ENCODE measurements at places on chromosomes 7 and 10.

DNA sequence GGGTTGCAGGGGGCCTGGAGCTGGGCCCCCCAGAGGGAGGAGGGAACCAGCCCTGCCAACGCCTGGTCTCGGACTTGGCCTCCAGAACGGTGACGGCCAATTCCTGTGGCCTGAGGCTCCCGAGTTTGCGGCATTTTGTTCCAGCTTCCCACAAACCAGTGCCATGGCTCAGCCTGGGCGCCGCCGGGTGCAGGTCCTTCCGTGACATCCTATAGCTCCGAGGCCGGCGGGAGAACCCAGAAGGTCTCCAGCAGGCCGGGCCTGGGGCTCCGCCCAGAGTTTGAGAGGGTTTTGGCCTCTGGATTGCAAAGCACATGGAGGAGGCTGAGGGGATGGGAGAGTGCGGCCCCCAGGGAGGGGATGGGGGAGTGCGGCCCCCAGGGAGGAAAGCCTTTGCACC, 92.6 kb downstream of the UNCX start:
- no peak for DNase-seq

DNA sequence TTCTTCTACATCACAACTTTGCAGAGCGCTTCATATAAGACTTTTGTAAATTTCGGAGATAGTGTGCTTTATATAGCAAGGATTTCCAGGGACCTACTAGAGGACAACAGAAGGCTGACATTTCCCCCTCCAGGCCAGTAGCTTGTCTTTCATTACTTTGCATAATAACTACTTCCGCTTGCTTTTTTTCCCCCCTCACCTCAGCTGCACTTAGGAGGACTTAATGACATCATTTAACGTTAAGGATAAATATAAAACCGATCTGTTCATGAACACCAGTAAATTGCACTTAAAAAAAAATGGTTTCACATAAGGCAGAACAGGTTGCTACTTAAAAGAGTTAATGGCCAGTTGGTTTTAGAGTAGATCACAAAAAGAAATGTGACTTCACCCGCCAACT, 172.3 kb downstream of the AUTS2 start:
- no peak for DNase-seq

DNA sequence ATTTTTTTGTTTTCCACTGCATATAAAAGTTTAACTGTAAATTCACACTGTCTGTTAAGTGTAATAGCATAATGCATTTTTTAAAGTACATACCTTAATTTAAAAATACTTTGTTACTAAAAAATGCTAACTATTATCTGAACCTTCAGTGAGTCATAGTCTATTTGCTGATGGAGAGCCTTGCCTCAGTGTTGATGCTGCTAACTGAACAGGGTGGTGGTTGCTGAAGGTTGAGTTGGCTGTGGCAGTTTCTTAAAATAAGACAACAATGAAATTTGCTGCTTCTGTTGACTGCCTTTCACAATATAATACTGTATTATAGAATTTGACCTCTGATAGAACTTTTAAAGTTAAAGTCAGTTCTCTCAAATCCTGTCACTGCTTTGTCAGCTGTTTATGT, 72.3 kb upstream of the GATAD1 start:
- DNase-seq = no peak

DNA sequence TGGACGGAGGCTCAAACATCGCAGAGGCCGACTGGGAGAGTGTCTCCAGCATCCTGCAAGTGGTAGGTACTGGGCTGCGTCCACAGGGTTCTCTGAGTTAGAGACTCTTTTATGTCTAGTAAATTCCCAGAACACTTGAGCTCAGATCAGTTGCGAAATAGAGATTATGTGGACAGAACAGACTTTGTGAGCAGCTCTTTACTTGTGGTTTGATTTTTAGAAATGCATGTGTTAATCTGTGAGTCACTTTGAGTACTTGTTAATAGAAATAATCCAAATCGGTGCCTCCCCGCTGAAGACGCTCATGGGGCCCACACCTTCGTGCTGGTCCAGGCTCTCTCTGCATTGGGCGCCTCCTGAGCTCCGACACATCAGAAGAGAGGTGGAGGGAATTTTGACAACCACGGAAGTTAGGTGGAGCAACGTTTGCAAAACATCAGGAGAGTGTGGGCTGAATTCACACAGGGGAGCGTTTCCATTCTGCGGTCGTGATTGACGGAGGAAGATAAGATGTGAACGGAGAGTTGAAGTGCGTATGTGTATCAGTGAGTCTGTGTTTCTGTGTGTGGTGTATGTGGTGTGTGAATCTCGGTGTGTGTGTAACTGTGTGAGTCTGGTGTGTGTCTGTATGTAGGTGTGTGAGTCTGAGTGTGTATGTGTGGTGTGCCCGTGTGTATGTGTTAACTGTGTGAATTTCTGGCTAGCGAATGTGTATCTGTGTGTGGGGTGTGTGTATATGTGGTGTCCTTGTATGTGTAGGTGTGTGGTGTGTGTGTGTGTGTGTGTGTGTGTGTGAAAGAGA, 32.1 kb downstream of the PFKP start:
- DNase-seq = peak; percentile 60

- no peak for DNase-seq
Observed at GRCh38 chr7:53473371-53473770, 437.9 kb downstream of the POM121L12 start.

- DNase-seq = no peak
Observed at GRCh38 chr7:70975754-70976153, 156.2 kb upstream of the GALNT17 start.

DNA sequence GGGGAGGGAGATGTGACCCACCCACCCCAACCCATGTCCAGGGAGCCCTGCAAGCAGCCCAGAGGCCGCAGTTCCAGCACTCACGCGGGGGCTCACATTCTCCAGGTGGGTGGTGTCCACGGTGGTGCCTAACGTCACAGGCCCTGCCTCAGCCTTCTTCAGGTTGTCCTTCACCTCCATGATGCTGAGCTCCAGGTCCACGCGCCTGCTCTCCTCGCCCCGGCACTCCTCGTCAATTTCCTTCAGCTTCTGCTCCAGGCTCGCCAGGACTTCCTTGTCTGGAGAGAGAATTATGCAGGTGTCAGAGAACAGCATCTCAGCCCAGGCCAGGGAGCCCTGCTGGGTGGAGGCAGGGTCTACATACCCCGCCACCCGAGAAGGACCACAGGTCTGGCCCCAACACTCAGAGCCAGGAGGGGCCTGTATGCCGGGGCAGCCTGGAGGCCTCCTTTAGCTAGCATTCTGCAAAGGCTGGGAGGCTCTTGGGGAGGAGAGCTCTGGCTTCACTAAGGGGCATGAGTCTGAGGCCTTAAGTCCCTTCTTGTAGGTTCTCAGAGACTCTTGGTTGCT, 58.2 kb downstream of the VWA2 start:
- DNase-seq = no peak

DNA sequence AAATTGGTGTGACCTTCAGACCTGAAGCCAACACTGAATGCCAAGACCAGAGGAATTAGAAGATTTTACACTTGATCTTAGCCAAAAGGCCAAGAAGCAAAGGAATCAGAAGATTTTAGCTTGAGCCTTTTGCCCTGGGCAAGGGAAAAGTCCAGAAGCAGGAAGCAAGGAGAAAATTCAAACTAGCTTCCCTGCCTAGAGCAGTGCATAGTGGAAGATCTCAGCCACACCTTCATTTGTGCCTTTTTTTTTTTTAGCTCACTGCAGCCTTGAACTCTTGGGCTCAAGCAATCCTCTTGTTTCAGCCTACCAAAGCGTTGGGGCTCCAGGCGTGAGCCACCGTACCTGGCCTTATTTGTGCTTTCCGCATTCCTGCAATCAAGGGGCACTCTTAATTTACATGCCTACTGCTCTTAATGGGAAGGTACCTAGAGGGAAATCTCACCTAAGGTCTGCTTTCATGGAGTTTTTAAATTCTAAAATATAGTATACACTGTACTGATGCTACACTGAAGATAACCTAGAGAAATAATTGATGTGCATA, 8.3 kb upstream of the PIP4K2A start:
- DNase-seq = no peak

DNA sequence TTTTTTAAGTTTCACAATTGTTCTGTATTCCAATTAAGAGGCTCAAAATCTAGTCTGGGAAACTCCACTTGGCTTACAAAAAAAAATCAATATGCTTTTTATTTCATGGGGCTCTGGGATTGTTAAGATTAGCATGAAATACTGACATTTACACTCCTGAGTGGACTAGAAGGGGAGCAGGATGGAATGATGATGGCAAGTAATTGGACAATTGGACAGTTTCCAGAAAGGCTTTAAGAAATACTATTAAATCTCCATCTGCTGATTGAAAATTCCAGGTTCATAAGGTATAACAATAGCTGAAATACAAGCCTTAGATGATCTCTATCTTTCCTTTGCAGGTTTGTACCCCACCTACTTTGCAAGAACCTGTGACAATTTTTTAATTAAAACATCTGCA, 184.4 kb downstream of the LRRTM3 start:
- DNase-seq = no peak

GRCh38 chr7:55515569-55516279, 56.6 kb downstream of the VOPP1 start:
- DNase-seq = no peak

DNA sequence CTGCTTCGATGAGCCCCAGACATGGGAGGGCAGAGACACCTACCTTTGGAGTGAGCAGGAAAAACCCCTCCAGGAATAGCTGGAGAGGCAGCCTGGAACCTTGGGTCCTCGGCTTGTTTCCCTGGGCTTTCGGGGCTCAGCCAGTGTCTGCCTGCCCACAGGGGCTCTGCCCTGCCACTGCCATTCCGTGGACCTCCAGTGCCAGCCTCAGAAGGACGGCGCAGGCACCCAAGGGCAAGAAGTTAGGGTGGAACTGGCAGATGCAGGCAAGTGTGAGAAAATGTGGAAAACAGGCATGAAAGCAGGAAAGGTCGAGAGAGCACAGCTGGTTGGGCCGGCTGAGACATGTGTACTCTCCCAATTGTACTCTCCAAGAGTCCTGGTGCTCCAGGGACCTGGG, 281.5 kb downstream of the GRID1 start:
- DNase-seq = no peak

DNA sequence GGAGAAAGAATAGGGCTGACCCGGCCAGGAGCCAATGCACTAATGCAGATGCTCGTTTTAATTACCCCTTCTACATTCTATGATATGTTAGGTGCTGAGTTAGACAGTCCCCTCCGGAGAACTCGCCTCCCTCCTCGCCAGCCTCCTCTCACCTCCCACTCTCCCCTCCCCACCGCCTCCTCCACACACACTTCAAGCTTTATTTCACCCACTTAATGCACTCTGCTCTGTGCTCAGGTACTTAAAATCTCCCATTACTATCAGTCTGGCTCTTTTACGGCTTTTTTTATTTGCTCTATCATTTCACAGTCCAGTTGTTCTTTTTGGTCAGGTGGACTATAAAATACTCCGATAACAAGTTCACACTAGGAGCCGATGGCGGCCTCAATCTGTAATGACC, 231.6 kb downstream of the TEX36 start:
- DNase-seq = no peak

DNA sequence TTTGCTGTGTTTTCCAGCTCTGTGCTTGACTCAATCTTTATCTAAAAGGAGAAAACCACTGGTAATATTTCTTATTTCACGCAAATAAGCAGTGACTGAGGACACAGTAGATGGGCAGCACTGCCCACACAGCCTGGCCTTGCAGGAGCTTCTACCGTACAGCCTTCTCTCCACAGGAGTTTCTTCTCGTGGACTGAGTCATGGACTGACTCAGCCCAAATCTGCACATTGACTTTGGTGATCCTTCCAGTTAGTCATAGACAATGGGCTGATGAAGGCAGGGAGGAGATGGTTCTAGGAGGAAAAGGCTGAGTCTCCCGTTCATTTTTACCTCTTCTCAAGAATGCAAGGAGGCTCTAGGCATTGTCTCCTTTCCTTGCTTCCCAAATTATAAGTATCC, 200.7 kb downstream of the RAPGEF5 start:
- no peak for DNase-seq

- DNase-seq = no peak
Observed at GRCh38 chr7:11243739-11244138, 270.1 kb downstream of the PHF14 start.

GRCh38 chr7:100053215-100053614, 3.6 kb downstream of the ZSCAN21 start:
- no peak for DNase-seq

DNA sequence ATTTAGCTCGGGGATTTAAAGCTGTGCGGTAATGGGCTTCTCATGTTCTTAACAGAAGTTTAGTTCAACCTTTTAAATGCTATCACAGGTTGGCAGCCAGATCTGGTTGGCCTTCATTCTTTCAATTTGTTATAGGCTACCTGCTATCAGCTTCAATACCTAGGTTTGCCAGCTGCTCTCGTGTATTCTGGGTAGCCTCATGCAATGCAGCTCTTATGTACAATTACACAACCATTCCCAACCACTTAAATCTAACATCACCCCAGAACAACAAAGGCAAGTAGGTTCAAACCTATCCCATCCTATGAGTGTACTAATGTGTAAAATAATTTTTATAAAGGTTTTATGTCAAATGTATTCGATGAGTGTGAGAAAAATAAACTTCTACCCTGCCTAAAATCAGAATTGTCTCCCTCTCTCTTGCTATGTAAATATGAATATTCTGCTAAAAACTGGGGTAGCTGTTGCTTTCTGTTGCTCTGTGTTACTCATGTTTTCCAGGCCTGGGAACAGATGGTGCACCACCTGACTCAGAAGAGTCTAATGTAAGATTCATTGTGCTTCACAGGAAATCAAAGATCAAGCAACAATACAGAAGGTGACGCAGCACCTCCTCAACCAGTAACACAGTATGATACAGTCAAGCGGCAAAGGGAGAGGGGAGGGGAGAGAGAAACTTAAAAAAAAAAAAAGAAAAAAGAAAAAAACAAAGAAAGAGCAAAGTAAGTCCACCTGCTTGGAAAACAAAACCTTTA, 188.6 kb downstream of the ETV1 start:
- DNase-seq = no peak

DNA sequence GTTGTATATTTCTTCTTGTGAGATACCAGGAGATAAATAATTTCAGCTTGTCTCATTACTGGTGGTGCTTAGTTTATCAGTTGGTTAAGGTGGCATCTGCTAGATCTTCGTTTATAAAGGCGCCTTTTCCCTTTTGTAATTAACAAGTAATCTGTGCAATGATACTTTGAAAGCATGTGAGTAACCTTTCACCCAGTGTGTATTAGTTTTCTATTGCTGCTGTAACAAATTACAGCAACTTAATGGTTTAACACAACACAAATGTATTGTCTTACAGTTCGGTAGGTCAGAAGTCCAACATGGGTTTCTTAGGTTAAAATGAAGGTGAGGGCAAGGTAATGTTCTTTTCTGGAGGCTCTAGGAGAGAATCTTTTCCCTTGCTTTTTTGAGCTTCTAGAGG, 30.5 kb downstream of the KAT6B start:
- no peak for DNase-seq

DNA sequence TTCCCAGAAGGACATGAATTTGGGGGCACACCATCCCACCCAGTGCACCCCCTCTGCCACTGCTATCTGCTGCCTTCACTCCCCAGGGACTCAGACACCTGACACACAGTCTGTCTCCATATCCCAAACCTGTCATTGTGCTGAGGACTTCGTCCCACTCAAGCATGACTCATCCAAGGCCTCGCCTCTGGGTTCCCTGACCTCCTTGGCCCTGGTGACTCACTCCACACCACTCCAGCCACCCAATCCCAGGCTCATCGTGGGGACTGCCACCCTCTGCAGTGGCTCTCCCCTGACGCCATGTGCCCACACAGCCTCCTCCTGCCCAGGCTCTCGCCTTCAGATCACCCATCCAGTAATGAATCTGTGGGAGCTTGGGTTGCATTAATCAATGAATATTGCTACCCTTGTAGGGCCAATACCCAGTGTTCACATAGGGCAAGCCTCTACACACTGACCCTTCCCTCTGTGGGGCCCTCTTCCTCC, 6.6 kb upstream of the INSIG1 start:
- no peak for DNase-seq

Measured in ascending aorta (tissue), 2 donors.